ENCODE measurements at places on chromosomes 2 and 18.

- DNase-seq = peak; percentile 88
These were observed 833.2 kb upstream of the CHAC2 start for GRCh38 chr2:52934323-52934898.

GRCh38 chr18:61749031-61749430, 143.8 kb downstream of the RNF152 start:
- no peak for DNase-seq

DNA sequence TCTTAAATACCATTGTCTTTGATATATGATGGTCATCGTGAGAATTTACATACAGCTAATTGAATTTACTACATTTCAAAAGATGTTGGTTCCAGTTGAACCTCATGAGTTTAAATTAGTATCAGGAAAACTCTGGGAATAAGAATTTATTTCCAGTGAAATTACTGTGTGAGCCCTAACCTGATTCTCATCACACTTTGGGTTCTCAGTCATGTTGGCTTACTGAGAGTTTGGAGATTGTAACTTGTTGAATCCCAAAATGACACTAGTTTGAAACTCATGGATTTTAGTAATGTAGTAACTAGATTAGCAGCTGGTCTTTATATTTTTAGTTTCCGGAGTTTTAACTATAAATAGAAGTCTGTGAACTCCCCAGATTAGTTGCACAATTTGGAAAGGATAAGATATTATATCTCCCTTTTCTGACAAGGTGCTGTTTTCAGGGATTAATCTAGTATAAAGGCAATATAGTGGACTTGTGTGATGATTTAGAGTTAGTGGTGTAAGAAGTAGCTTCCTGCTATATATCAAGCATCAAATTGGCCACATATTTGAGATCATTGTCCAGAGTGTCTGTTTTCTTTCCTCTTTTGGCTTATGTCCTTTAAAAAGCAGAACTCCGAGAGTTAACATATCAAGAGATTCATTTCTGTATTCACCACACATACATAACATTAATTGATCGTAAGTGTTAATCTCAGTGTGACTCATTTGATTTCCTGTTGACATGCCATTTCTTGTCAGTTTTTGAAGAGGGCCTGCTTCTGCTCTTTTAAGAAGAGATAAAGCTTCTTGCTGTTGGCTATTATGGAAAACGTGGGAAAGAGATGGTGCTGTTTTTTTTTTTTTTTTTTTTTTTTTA, 15.7 kb downstream of the NDUFV2 start:
- DNase-seq = no peak

DNA sequence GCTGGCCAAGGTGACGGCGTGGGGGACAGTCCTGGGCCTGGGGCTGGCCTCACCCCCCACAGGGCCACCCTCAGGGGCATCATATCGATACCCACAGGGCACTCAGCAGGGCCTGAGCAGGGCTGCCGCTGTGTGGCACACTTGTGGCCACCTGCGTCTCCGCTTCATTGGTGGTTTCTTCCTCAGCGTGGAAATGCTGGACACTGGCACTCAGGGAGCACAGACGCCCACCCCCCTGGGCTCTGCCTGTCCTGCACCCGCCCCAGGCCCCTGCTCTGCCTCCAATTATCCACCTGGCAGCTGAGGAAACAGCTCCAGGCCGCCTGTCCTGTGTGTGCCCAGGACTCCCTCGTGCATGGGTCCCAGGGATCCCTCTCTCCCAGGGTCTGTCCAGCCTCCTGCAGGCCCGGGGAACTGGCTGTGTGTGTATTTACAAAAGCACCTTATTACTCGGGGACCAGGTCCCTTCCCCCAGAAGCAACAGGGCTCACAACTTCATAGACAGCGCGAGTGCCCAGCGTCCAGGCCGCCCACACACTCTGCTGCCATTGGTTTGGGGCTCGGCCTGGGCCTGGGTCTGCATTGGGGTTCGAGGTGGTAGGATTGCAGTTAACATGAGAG, 13.1 kb downstream of the CROCC2 start:
- no peak for DNase-seq

DNA sequence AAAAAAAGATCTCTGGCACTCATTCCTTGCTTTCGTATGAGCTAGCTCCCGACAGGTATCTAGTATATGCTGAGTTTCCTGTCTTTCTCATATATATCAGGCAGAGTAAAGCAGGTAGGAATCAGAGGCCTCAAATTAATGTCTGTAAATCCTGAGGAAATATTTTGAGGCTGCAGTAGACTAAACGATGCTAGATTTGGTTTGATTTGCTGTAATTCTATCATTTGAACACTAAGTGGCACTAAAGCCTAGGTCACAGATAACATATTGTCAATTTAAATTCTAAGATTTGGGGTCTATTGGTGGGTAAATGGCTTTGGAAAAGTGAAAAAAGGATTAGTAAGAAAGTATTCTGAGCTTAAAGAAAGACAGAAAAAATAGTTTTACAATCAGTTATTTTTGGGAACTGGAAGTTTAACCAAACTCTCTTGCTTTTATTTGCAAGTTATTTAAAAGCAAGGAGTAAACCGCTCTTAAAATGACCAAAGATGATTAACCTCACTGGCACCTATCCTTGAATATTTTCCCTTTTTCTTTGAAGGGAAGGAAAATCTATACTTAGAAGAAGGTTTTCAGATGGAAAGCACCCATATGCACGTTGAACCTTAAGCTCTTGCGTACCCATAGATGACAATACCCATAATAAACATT, 37.6 kb upstream of the SLC4A10 start:
- peak; percentile 37 for DNase-seq

GRCh38 chr2:55923091-55923981, at the start of gene EFEMP1:
EFEMP1 (minus strand) TSS chr2:55923782; CDS start chr2:55922440, 1,342 bp downstream.
- peak; percentile 54 for DNase-seq

DNA sequence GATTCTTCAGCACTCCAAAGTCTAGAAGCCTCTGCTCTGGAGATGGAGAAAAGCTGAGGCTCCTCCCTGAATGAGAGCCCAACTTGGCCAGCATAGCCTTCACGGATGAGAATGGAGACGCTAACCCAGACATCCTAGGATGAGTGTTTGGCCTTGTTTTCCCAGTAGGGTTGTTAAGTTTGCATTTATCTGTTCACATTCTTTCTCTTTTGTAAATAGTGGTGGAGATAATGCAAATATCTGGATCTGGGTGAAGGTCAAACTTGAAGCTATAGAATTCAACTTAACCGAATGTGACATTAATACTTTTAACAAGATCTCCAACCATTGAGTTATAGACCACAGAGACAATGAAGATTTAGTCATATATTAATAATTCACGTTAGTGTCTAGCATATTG, 53.4 kb upstream of the BZW1 start:
- no peak for DNase-seq

All from fibroblast of mammary gland (primary cell).